ENCODE measurements at places on chromosomes 16 and 17.

DNA sequence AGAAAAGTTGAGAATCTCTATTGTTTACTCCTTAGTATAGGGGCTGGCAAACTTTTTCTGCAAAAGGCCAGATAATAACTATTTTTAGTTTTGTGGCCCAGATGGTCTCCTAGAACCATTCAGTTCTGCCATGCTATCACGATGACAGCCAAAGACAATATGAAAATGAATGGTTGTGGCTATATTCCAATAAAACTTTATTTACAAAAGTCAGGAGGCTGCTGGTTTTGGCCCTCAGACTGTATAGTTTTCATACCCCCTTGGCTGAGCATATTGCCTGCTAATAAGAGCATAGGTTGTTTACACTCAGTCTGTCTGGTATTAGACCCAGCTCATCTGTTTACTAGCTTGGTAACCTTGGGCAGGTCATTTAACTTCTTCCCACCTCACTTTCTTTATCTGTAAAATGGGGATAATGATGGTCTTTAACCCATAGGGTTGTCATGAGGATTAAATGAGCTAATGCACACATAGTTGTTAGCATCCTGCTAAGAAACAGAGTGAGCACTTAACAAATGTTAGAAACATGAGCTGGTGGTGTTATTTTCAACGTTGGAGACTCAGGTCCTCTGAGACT lies 156.3 kb downstream of the MSI2 start:
- DNase-seq = no peak

DNA sequence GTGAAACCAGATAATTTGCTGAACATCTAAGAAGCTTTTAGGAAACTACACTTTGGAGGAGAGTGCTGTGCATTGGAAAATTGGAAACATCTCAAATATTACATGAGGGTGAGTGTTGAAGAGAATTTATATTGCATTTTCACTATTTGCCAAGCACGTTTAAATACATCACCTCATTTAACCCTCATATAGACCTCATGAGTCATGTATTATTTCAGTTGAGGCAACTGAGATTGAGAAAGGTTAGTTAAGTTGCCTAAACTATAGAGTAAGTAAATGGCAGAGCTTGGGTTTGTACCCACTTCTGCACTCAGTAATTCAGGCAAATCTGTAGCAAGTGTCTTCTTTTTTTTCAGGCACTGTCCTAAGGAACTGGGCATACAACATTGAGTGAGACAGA lies 3.7 kb upstream of the NLK start:
- DNase-seq = no peak

DNA sequence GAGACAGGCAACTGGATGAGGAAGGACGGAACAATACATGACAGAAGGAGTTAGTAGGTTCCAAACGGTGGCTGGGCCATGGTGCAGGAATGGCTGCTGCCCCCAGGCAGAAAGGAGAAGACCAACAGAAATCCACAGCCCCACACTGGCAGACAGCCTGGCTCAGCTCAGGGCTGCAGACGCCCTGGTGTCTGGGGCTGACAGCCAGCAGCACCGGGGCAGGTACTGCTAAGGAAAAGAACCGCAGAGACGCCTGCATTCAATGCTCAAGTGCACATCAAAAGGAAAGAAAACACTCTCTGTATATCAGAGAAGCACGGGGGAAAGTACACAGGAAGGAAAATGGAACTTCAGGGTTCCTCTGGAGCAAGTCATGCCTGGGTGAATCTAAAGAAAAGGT lies 53.4 kb downstream of the GAS7 start:
- DNase-seq = no peak

DNA sequence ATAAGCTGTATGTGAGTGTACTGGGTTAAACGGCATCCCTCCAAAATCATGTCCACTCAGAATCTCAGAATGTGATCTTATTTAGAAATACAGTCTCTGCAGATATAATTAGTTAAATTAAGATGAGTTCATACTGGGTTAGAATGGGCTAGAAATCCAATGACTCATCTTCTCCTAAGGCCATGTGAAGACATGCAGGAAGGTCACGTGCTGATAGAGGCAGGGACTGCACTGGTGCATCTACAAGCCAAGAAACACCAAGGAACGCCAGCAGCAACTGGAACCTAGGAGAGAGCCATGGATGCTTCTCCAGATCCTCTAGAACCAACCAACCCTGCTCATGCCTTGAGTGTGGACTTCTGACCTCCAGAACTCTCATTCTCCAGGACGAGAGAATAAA lies 241.0 kb downstream of the XYLT1 start:
- DNase-seq = no peak

DNA sequence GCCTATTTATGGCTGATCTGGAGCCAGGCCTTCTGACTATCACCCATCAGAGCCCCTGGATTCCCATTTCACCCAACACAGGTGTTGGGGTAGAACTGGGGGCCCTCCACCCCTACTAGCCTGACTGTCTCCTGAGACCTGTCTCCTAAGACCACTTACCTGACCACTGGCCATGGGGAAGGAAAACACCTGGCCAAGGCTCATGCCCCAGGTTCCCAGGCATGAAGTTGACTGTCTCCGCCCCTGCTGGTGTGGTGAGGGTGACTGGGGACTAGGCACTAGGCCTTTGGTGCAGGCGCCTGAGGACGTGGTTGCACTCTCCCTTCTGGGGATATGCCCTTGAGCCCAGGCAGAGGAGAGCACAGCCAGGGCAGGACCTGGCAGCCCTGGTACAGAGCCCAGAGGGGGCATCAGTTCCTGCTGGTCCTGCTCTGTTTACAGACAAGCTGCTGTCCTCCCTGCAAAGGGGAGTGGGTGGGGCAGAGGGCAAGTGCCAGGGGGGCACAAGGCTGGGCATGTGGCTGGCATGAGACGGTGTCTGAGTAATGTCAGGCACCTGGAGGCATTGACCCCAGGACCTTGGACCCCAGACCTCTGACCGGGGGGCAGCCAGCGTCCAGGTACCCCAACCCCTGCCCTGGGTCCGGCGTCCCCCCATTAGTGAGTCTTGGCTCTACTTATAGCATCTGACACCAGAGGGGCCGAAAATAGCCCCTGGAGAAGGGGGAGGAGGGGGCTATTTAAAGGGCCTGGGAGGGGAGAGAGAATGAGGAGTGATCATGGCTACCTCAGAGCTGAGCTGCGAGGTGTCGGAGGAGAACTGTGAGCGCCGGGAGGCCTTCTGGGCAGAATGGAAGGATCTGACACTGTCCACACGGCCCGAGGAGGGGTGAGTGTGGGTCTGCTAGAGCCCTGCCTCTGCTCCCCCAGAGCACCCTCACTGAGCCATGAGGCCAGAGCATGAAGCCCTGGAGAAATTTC lies at the start of gene TCAP:
Gene TCAP (plus strand): TSS at position 769 of the 981 bp plus-strand sequence. CDS start 11 bp downstream, at position 780.
- DNase-seq = no peak

DNA sequence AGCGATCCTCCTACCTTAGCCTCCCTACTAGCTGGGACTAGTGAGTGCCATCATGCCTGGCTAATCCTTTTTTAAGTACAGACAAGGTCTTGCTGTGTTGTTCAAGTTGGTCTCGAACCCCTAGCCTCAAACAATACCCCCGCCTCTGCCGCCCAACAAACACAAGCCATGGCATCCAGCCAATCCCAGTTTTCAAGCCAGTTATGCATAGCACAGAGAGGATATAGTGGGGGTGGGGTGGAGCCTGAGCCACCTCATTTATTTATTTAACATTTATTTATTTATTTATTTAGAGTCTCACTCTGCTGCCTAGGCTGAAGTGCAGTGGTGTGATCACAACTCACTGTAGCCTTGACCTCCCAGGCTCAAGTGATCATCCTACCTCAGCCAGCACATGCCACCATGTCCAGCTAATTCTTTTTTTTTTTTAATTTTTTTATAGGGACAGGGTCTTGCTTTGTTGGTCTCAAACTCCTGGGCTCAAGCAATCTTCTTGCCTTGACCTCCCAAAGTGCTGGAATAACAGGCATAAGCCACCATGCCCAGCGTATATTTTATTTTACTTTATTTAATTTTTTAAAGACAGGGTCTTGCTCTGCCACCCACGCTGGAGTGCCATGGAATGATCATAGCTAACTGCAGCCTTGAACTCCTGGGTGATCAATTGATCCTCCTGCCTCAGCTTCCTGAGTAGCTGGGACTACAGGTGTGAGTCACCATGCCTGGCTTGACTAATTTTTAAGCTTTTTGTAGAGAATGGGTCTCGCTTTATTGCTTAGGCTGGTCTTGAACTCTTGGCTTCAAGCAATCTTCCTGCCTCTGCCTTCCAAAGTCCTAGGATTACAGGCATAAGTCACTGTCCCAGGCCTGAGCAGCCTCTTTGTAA lies 26.2 kb upstream of the KLHL11 start:
- no peak for DNase-seq

- DNase-seq = no peak
Measured at GRCh38 chr16:1530883-1531637, 2.4 kb upstream of the TMEM204 start.

All from T1000 (cell line).